DND-41 (cell line): ENCODE measurements at places on chromosomes 6 and 20.
A peak's percentile ranks its signal among the peaks of the same experiment; 100 is the strongest.

- DNase-seq, result no peak
Observed at GRCh38 chr6:16739329-16739801, 21.9 kb downstream of the ATXN1 start.

DNA sequence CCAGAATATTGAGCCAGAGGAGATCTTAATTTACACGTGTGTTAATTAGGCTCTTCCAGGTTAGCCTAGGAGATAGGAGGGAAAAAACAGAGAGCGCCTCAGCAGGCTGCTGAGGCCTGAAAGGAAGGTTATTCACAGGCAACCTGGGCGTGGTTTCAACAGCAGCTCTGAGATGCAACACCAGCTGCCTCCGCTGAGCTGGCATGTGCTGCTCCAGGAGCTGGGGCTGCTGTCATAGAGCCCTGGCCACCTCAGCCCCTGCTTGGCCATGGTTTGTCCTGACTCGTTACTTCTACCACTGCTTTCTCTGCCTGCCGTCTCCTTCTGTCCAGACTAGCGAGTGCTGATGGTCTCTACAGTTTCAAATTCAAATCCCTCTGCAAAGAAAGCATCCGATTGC is 32.4 kb upstream of the RPP40 start:
- no peak for DNase-seq

DNA sequence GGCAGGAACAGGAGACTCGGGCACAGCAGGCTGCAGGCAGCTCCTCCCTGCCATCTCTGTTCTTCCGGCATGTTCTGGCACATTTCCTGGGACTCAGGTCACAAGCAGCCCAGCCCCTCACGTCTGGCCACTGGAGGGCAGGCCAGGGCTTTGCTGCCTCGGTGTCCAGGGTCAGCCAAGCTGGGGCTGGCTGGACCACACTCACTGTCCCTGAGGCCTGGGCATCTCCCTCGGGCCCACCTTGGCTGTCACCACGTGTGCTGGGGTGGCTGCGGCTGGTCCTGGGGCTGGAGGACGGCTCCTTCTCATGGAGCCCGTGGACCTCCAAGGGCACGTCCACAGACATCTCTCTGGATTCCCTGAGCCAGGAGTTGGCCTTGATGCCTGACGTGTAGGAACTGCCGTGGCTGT is 18.5 kb downstream of the FRMD1 start:
- DNase-seq, result no peak

- no peak for DNase-seq
Observed at GRCh38 chr6:140538926-140539325, 1164.5 kb upstream of the CITED2 start.

DNA sequence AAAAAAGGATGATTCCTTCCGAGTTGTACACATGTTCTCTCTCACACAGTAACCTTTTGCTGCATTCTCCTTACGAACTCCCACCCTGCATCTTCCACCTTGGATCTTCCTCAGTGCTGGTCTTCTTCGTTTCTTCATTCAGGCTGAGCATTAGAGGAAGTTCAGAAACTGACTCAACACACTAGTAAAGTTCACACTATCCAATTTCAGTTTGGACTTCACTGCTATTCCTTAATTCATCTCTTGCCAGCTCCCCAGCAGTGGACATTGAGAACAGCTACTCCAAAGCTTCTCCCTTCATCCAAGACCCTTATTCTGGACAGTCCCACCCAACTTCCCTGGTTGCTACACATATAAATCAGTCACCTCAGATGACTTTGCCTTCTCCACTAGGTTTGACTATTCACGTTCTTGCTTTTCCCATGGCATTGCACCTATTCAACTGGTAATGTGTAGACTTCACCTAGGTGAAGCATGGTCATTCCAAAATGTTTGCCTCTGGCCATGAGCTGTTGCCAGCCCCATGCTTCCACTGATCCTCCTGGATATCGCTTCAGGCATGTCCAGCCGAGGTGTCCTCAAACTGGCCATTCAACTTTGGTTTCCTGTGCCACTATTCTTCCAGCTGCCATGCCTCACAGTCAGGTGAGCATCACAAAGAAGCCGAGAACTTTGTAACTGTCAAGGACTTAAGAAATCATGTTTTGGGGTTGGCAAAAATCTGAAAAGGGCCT is 103.9 kb upstream of the EMILIN3 start:
- no peak for DNase-seq

GRCh38 chr6:3541006-3541585 is 84.2 kb upstream of the SLC22A23 start:
- no peak for DNase-seq

GRCh38 chr6:109788687-109789086 is 97.6 kb downstream of the FIG4 start:
- DNase-seq, result no peak

GRCh38 chr6:161496941-161497340 is 223.1 kb upstream of the AGPAT4 start:
- no peak for DNase-seq

- no peak for DNase-seq
Observed at GRCh38 chr6:123467392-123467791, 169.4 kb downstream of the TRDN start.

- DNase-seq, result no peak
Observed at GRCh38 chr6:56890683-56891429, 64.1 kb upstream of the BEND6 start.

DNA sequence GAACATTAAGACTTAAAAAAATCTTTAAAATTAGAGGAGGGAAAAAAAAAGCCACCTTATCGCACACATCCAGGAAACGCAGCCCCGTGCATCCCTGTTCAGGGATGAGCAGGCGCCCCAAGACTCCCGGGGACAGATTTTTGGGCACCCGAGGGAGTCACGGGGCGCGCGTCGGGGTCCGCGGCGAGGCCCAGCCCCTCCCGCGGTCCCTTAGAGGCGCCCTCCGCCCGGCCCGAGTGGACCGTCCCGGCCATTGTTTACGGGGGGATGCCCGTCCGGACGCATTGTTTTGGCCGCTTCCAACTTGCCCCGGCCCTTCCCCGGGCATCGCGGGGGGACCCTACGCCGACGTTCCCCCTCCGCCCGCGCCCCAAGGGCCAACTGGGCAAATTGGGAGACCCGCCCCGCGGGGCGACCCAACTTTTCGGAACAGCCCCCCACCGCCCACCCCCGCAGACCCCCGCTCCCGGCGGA is 610 bp downstream of the ZNF217 start:
- DNase-seq, result peak; percentile 51

DNA sequence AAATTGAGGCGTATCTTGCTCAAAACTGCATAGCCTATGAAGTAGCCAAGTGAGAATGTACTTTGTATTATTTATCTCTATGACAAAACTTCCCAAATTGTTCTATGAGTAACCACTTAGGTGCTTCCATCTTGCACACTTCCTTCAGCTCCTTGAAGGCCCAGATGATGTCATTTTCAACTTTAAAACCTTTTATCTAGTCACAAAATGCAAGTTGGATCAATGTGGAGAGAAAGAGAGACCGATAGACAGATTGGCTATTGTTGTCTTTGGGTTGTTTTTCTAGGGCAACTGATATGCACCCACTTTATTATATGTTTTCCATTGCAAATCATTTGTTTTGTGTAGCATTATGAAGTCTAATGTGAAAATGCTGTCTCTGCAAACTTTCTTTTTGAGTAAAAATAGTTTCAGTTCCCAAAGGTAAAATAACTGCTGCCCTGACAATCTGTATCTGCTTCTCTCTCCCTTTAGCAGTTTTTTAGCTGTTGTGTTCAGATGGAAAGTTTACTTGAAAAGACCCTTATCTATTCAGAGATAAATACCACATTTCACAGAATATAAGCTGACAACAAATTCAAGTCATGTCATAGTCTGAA is 73.7 kb upstream of the CITED2 start:
- no peak for DNase-seq

DNA sequence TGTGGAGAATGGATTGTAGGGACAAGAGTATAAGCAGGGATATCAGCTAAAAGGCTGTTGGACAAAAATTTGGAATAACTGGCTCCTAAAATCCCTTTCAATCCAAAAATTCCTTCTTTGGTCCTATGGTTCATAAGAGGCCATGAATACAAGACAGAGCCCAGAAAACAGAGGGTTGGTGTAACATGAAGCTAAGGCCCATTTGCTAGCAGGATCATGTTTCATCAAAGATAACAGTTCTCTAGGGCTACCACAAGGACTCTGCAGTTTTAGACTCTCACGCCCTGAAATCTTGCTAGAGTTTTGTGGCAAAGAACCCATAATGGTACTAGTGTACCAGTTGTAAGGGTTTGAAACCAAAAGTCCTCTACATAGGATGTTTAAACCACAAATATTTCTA is 327.8 kb upstream of the TBX18 start:
- no peak for DNase-seq

- DNase-seq, result no peak
Observed at GRCh38 chr20:8272766-8273165, 140.7 kb downstream of the PLCB1 start.

- DNase-seq, result no peak
Observed at GRCh38 chr6:64280569-64280968, 645.0 kb downstream of the PHF3 start.

DNA sequence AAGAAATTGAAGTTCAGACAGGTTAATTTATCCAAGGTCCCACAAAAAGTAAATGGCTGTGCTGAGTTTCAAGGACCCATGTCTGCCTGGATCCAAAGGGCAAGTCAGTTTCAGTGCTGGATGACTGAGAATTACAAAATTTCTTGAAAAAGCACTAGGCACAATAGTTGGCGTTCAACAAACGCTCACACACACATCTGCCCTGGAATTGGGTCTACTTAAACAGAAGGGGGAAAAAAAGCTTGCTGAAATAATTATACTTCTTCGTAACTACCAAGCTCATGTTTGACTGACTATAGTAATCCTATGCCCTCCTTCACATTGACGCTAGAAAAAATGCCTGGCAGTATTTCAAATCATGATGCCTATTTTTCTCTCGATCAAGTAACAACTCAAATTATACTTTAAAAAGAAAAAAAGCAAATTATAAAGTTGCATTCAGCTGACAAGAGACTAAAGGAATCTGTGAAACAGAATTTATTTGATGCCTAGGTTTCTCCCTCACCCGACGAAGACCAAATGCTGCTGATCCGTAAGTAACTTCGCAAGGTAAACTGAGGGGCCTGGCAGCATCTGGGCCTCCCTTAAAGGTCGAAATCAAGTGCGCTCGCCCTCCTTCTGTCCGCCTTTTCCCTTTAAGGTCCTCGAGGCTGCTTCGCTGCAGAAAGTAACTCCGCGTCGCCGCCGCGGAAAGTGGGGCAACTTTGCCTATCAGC is 650 bp upstream of the CD2AP start:
- DNase-seq, result no peak

DNA sequence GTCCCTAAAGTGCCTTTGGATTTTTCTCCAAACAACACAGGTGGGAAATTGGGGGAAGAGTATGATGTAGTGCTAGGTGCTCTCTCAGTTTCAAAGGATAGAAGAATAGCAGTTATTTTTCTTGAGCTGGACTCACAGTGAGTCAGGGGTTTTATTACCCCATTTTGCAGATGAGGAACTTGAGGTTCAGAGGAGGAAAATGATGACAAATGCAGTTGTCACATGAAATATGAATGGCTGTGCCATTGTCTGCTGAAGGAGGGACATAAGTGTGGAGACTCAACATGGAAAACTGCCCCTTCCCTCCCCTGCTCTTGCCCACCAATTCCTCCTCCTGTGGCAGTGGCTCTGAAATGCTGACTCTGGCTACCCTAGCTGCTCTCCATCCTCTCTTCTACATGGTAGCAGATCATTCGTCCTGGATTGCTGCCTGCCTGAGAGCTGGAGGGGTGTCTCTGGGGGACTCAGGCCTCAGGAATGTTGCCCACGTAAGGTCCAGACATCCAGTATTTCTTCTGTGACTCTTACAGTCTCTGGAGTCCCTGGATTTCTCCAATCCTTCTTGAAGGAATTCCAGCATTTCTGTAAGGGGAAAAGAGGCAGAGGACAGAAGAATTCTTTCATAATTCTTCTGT is 37.6 kb upstream of the EPB41L1 start:
- DNase-seq, result no peak

DNA sequence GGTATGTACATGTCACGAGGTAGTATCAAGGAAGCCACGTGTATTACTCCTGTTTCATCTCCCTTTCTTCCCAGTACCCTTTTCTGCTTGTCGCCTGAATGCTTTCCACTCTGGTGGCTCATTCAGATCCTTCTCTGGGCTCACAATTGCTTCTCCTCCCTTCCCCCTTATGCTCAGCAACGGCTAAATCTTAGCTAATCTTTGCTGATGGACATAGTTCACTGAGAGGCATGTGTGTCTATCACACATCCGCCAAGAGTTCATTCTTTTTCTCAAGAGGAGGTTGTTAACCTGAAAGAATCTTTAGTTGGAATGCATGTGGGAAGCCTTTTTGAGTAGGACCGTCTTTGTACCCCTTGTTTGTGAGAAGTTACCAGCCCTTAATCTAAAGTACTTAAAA is 25.8 kb upstream of the MROH8 start:
- DNase-seq, result no peak

DNA sequence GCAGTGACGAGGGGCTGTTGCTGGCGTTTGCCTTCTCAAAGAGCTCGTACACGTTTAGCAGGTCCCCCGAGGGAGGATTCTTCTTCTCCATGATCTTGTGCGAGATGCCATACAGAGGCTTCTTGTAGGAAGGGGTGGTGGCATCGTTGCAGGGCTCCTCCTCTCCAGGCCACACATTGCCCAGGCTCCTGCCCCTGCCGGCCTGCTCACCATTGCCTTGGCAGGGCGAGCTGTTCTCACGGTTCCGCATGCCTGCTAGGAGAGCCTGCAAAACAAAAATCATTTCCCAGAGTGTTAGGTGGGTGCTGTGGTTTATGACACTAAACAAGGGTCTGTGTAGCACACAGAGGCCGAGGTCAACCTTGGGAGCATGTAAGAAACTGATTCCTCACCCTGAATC is 42.7 kb downstream of the MTRES1 start:
- no peak for DNase-seq

DNA sequence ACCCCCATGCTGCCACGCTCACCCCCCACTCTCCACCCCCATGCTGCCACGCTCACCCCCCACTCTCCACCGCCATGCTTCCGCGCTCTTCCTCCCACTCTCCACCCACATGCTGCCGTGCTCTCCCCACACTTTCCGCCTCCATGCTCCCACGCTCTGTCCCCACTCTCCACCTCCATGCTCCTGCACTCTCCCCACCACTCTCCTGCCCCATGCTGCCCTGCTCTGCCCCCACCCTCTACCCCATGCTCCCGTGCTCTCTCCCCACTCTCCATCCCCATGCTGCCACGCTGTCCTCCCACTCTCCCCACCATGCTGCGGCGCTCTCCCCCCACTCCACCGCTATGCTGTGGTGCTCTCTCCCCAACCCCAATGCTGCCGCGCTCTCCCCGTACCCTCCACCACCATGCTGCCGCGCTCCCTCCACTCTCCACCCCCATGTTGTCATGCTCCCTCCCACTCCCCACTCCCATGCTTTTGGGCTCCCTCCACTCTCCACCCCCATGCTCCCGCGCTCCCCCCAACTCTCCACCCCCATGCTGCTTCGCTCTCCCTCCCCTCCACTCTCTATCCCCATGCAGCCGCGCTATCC is 46.0 kb upstream of the PDE10A start:
- no peak for DNase-seq

GRCh38 chr6:25173246-25173645 is 105.9 kb upstream of the CARMIL1 start:
- no peak for DNase-seq

- no peak for DNase-seq
Observed at GRCh38 chr20:44176833-44177534, 10.0 kb downstream of the JPH2 start.
